Hippocampal formation (tissue), 2 donors: ENCODE measurements at places on chromosomes 1 and 21.

GRCh38 chr1:160030657-160031364 lies 979 bp downstream of the PIGM start:
- no peak for DNase-seq

DNA sequence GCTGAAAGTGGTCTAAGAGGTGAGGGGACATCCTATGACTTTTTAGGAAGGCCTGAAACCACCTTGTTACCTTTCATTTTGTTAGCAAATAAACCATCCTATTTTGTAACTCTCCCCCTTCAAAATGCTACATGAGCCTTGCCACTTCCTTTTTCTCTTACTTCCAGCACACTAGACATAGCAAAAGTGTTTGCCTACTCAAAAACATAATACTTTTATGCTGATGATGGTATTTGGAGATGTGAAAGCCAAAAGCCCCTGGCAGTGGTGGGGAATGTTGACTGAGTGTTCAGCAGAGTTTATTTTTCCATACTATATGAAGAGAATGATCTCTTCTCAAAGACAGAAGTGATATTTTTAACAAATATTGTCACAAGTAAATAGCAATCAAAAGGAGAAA lies 134.2 kb downstream of the EDEM3 start:
- DNase-seq, result no peak

GRCh38 chr1:172952516-172952915 lies 98.2 kb downstream of the TNFSF18 start:
- DNase-seq, result no peak

GRCh38 chr1:203084588-203085527 lies 954 bp downstream of the MYOG start:
- no peak for DNase-seq

DNA sequence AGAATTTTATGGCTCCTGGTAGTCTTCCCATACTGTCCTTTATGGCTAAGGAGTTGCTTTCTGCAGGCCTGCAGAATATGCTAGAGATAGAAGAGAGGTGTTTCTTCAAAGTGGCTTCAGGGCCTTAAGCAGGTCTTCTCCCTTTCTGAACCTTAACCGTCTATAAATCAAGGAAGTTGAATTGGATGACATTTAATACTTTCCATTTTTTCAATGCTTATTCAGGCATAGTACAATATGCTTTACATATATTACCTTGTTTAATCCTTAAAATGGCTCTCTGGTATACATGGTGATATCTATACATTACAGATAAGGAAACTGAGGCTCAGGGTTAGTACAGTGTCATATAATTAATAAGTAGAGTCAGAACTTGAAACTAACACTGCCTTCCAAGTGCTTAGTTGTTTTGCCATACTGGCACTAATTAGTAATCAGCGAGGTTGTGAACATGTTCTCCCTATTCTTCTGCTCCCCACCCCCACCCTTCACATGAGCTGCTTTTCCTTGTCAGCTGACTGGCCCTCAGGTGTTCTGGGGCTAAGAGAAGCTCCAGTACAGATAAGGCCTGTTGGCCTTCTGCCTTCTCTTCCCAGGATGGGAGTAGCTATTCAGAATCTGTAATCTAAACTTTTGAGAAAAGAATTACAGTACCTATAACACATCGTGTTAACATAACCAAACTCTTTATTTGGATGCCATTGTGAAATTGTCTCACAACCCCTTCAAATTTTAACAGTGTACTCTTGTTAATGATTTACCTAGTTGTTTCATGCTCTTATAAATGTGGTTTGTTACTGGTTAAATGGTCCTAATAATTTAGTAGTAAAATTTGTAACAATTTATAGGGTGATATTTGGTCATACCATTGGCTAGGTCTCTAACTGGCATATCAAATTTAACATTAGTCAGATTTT lies 13.6 kb downstream of the NFYC start:
- no peak for DNase-seq
